ENCODE measurements at places on chromosomes 7 and 10.

- DNase-seq, result no peak
Observed at GRCh38 chr7:111098011-111098925, 7.3 kb downstream of the LRRN3 start.

GRCh38 chr7:27176962-27177794 lies 3.1 kb upstream of the HOXA10 start:
- peak; percentile 41 for DNase-seq

GRCh38 chr10:7036951-7037350 lies 373.9 kb downstream of the SFMBT2 start:
- no peak for DNase-seq

DNA sequence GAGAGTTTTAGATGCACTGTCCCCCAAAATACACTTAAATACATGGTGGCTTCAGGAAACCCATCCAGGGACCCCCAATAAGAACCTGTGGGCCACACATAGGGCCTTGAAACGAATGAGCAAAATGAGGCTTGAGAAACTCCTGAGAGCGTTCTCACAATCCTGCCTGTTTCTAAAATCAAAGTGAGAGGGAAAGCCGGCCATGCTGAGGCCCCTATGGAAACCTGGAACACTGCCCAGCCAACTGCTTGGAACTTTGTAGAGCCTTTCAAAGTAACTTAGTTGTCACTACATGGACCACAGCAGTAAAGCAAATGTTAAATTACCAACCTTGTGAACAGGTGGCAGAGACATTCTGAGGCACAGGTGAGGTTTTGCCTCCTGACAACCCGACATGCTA lies 13.4 kb downstream of the SGMS1 start:
- DNase-seq, result no peak

DNA sequence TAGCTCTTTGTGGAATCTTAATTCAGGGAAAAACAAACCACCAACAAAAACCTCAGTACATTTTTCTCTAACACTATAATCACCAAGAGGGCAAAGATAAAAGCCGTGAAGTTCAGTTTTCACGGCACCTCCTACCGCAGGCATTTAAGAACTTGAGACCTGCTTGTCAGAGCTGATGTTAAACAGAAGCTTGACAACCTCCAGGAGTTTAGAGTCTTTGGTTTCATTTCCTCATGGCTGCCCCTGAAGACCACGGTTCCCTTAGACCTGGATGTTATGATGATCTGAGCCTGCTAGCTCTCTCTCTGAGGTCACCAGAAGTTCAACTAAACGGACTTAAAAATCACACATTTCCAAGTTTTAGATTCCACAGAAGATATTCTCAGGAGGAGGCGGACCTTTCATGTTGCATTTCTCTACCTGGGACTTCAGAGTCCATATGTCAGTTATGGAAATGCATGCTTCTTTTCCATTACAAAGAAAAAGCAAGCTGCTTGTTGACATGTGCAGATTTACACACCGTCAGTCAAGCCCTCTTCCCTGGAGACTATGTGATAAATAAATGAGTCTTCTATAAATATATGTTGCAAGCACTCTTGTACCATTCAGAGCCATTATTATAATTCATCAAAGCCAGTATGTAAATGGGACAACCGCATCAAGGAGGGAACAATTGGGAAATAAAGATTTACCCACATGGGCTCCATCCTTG lies 258.0 kb downstream of the GFRA1 start:
- DNase-seq, result no peak

DNA sequence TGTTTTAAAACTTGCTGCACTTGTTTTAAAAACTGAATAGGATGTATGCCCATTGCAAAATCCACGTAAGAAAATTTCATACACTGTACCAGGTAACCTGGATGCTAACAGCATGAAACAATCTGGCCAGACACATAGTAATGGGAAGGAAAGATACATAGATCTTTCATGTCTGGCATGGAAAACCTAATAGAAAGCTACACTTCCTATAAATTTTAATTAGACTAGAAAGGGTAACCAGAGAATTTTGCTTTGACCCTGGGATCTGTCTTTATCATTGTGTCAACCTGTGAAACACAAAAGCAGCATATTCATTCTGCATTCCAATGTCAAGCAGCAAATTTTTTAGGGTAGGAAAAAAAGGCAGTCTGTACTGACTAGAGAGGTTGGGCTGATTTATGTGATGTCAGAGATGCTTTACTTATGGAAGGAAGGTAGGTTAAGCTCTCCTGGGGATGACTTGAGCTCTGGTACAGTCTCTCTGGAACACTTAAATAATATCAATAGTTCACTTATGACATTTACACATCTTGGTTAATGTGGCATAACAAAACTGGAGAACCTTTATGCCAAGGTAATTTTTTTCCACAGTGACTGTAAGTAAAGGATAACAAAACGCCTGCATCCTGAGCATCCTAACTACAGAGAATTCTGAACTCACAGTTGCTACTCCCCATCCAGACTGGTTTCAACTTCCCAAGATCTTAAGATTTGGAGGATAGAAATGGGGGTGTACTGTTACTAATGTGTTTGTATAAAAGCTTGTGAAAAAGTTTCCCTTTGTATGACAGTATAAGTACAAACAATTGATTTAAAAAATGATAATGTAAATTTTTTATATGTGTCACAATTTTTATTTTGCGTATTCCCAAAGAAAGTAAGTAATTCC lies 44.7 kb downstream of the DOCK4 start:
- no peak for DNase-seq

- DNase-seq, result no peak
Observed at GRCh38 chr7:80204454-80204853, 69.8 kb downstream of the GNAI1 start.
